KG1 (cell line): ENCODE measurements at places on chromosomes 1 and 21.
A peak's percentile ranks its signal among the peaks of the same experiment; 100 is the strongest.

DNA sequence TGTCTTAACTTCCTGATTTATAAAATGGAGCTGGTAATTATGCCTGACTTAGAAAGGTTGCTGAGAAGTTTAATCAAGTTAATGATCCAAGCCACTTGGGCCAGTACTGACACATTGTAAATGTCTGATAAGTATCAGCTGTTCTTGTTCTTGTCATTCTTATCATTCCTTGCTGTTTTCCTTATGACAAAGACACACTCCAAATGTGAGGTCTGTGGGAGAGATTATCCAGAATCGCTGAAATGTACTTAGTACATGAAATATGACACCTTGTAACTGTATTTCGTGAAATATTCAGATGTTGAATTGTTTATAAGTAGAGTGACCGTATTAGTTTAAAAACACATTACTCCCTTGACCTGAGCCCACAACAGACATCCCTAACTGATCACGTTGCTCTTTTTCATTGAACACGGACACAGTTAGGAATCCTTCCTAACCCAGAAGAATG lies 6.1 kb downstream of the AADACL4 start:
- DNase-seq = no peak

GRCh38 chr1:84584126-84584525 lies 9.9 kb upstream of the CTBS start:
- no peak for DNase-seq

- no peak for DNase-seq
Observed at GRCh38 chr1:10641976-10642375, 154.5 kb downstream of the CASZ1 start.

- DNase-seq = no peak
Observed at GRCh38 chr1:222546548-222547259, 1.2 kb downstream of the HHIPL2 start.

- no peak for DNase-seq
Observed at GRCh38 chr1:160114085-160114484, 1.5 kb upstream of the ATP1A2 start.

DNA sequence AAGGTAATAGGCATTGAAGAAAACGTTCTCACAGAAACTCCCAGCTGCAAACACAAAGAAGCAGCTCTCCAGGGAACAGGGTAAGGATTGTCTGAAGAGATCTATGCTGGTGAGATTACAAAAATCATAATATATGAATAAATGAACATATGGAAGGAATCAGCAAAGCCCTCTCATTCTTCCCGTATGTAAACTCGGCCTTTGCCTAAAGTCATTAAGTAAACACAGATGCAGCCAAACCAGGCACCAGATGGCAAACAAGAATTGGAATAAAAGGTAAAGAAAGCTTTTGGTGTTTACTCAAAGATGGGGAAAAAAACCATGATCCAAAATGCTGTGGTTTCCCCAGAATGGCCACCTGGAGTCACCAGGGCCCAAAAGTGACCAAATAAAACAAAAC lies 76.6 kb upstream of the HOOK1 start:
- DNase-seq = no peak

DNA sequence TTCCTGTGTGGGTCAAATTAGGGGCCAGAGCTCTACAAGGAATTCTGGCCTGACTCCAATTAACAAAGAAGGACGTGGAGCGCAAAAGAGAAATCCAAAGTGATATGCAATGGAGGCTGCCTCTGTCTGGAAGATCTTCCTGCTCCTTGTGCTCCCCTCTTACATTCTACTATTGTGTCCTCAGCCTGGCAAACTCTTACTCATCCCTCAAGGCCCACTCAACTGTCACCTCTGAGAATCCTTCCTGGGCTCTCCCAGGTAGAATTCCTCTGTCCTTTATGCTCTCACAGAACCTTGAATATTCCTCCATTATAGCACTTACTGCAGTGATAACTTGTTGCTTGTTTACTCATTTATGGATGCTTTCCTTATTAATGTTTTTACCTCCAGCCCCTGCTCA lies 31.4 kb downstream of the KCNC4 start:
- DNase-seq = no peak

- DNase-seq = no peak
Observed at GRCh38 chr1:10626791-10627410, 152.2 kb downstream of the PEX14 start.

DNA sequence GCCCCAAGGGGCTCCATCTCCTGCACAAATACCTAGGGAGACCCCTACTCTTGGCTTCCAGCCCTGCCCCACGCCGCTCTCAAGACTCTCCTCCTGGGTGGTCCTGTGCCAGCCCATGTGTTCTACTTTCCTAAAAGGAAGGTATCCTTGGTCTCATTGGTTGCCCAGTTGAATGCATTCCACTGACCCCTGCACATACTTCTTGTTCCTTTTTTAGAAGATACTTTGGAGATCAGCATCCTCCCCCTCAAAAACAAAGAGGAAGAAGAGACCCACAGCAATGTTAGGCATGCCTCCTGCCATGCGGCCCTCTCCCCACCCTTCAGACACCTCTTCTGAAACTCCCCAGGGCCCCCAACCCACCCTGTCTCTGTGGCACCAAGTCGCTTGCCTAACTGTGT lies 4.1 kb downstream of the SLAMF9 start:
- DNase-seq = no peak

- no peak for DNase-seq
Observed at GRCh38 chr1:54335011-54335754, 71.0 kb downstream of the SSBP3 start.

GRCh38 chr1:76053021-76053420 lies 21.5 kb upstream of the ST6GALNAC3 start:
- DNase-seq = no peak

GRCh38 chr21:41290106-41290799 lies 26.3 kb upstream of the FAM3B start:
- DNase-seq = no peak

GRCh38 chr21:38959692-38960061 lies 153.9 kb downstream of the ETS2 start:
- no peak for DNase-seq

DNA sequence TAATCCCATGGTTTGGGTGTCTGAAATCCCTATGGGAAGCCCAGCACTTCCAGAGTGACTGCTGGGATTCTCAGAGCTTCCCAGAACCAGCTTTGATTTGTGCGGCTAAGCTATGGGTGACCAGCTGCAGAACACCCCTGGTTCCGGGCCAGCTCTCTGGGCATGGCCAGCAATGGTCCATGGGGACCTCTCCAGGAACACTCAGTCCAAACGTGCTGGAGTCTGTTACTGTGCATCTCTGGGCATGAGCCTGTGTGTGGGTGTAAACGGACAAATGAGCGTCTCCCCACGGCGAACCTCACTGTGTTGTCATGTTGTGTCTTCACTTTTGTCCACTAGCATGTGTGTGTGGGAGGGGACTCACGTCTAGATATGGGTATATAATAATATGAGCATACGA lies 54.4 kb downstream of the MAB21L3 start:
- no peak for DNase-seq

DNA sequence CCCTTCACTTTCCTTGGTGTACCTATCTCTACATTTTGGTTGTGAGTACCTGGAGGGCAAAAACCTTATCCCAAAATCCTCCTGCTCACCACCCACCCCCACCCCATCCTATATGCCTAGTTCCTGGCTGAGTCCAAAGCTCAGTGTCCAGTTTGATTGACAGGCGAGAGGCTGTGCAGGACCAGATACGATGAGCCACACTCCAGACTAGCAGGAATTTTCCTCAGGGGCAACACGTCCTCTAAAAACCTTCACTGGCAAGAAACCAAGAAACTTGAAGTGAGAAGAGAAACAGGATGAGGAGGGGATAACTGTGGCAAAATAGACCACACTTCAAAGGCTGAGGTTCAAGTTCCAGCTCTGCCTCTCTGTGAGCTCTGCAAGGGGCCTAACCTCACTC lies 1.1 kb upstream of the SLAMF8 start:
- no peak for DNase-seq

DNA sequence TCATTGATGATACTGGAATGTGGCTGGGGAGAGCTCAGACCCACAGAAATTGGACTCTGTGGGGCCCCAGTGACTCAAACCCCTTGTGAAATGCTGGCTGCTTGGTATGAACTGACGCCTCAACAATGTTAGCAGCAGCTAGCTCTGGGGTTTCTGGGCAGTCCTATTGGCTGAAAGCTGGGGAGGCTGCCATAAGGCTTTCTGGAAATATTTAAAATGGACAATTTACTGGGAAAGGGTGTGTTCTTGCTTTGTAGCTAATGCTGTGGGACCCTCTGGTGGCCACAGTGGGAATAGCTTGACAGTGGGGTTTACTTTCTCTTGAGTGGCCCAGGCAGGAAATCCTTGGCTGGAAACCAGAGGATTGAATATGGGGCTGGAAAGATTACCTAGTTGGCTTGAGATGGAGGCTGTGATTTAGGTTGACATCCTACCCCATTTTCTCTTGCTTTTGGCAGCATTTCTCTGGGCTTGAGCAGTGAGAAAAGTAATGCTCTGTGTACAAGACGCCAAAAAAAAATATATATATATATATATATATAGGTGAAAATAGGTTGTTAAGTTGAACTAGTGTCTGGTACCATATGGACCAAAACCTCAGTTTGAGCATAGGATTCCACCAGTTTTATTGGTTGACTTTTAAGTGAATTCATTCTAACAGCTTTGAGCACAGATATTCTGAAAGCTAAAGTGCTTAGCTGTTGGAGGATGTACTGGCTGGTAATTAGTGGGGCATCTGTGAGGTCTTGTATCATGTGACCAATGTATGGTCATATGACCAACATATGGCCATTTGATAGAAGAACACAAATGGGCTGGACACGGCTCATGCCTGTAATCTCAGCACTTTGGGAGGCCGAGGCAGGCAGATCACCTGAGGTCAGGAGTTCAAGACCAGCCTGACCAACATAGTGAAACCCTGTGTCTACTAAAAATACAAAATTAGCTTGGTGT lies 8.2 kb upstream of the S100A10 start:
- DNase-seq = peak; percentile 61

DNA sequence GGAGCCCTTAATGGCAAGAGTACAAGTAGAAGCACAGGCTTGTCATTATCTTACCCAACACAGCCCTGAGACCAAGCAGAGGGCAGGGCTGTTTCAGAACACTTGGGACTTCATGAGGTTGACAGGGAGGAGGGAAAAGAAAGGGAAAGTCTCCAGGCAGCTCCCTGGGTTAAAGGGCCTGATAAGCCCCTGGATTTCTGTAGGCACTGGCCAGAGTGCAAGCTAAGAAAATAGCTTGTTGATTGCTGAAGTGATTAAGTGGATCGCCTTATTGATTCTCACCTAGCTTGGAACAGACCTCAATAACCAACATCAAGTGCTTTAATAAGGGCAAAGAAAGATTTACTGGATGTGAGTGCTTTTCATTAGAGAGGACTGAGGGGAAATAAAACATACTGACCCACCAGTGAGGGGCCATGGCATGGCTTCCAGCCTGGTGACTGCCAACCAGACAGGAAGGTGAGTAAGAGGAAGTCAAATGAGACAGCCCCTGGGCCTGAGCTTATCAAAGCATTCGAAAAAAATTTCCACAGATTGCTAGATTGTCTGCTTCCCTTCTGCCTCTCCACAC lies 121.4 kb upstream of the NFIA start:
- peak; percentile 33 for DNase-seq

- no peak for DNase-seq
Observed at GRCh38 chr1:161956930-161957329, 66.7 kb downstream of the OLFML2B start.

DNA sequence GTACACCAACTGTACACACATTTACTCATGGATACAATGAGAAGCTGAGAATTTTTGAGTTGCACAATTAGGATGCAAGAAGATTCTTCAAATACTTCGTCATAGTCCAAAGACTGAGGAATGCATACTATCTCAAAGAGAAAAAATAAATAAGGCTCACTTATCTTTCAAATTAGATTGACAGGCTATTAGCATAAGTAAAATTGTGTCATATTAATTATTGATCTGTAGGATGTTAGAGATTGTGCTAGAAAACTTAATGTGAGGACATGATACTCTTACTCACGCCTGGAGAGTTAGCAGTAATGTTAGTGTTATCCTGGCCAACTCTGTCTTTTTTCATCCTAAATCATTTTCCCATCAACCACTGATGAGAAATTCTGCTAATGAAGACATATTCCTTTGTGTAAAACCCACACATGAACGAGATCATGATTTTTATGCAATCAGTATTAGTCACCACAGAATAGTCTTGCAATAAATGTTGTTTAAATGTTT lies 659.0 kb downstream of the LTN1 start:
- no peak for DNase-seq

GRCh38 chr1:168871531-168871930 lies 142.5 kb upstream of the DPT start:
- no peak for DNase-seq

DNA sequence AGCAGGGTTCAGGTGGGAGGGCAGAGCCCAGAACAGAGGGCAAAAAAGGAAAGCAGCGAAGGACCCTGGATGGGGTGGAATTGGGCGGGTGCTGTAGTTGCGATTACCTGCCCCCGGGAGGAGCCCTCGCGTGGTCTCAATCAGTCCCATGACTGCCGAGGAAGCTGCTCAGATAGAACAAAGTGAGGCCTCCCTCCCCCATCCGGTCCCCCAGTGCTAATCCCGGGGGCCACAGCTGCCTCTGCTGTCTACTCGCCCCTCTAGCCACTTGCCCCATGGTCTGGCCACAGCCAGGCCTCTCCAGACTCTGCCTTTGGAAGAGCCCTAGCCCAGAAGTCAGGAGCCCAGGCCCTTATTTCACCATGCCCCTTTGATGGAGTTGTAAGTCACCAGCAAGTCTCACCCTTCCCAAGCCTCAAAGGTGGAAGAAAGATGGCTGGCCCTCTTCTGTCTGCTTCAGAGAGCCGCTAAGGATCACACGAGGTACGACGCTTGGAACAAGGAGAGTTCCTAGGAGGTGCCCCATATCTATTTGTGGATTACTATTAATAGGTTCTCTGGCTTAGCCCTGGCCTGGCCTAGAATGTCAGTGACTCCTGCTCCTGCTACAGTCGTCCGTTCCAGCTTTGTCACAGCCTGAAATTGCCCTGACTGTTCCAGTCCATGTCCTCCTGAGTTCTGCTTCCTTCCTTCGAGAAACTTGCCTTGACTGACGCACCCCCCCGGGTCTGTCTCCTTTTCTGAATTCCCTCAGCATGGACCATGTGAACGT lies 16.4 kb downstream of the ECHDC2 start:
- no peak for DNase-seq

DNA sequence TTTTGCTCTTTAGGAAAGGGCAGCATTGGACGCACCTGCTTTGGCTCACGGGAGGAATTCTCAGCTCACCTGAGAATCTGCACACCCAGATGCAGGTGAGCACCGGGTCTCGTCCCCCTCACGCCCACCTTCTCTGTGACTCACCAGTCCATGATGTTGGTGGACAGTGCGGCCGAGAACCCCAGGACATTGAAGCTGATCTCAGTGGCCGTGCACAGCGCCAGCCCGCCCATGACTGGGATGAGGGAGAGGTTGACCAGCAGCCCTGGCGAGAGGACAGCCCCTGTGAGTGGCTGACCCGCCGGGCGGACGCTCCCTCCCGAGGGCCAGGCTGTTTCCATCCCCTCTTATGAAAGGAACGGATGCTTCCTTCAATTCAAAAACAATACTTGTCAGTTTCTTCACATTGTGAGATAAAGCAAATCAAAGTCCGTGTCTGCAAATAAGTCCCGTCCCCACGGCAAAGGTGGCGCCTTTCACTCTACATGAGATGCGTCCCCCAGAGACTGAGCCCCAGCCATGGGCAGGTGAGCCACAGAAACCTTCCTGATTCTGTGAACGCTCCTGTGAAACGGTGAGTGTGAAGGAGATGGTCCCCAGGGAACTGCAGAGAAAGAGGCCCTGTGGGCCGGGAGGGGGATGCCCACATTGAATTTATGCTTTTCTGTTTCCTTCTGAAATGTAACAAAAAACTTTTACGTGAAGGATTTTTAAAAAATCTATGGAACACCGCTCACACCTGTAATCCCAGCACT lies 12.7 kb upstream of the CDK11B start:
- DNase-seq = no peak

- DNase-seq = no peak
Observed at GRCh38 chr1:182200025-182200812, 138.7 kb upstream of the ZNF648 start.
